NCI-H2171 (cell line): ENCODE measurements at places on chromosomes 1 and 21.

GRCh38 chr1:153494976-153495535 lies 34.6 kb upstream of the S100A7 start:
- peak; percentile 71 for DNase-seq

DNA sequence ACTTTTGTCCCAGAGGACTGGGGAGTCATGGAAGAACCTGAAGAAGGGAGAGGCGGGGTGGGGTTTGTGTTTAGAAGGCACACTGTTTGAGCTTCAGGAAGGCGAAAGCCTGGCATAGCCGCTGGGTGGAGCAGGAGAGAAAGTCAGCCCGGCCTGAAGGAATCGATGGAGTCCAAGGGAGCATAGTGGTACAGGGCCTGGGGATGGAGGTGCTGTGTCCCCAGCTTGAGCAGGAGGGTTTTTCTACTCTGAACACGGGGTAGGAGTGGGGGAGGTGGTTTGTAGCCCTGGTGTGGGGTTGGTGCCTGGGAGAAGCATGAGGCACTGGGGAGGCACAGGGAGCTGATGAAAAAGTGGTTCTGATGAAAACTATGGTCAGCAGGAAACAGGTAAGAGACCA lies 4.7 kb upstream of the CCDC24 start:
- DNase-seq, result no peak

GRCh38 chr1:13585612-13585991 lies 2.0 kb downstream of the PDPN start:
- no peak for DNase-seq

- DNase-seq, result no peak
Measured at GRCh38 chr1:183837062-183837461, 32.1 kb downstream of the RGL1 start.

- DNase-seq, result no peak
Measured at GRCh38 chr1:78536427-78536826, 45.7 kb downstream of the PTGFR start.

GRCh38 chr21:39632796-39633442 lies 20.2 kb downstream of the B3GALT5 start:
- no peak for DNase-seq

GRCh38 chr1:172172352-172172831 lies 248.1 kb upstream of the C1orf105 start:
- DNase-seq, result no peak

DNA sequence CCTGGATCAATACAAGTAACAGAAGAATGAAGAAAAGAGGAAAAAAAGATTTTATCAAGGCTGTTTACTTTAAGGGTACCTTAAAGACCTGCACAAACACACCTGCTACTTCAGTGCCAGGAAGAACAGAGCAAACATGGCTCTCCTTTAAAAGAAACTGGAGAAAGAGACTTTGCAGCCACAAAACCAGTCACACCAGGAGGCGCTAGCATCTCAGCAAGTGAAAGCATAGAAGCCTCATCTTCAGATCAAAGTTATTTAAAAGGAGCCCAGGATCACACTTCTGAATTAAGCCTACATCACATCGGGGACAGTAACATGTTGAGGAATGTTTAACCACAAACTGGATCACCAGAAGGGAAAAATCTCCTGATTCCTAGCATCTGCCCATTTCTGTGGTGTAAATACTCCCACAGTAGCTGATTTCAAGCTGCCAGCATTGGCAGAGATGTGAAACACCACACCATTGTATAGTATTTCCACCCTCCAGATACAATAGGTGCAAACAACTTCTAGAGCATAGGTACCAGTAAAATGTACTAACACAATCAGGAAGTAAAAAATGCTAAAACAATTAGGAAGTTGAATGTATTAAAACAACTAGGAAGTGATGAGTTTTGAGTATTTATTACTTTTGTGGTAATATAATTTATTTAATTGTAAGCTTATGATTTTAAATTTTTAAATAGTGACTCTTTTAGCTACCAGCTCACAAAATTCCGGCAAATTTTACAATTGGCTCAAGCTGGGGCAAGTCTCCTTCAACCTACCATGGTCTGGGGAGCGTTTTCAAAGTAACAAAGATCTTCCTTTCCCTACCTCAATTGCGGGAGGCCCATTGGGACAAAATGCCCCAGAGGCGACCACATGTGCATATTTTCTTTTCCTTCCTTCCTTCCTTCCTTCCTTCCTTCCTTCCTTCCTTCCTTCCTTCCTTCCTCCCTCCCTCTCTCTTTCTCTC lies 105.3 kb upstream of the CLDN14 start:
- DNase-seq, result no peak

GRCh38 chr1:94325377-94326302 lies 88.3 kb upstream of the ARHGAP29 start:
- DNase-seq, result no peak

DNA sequence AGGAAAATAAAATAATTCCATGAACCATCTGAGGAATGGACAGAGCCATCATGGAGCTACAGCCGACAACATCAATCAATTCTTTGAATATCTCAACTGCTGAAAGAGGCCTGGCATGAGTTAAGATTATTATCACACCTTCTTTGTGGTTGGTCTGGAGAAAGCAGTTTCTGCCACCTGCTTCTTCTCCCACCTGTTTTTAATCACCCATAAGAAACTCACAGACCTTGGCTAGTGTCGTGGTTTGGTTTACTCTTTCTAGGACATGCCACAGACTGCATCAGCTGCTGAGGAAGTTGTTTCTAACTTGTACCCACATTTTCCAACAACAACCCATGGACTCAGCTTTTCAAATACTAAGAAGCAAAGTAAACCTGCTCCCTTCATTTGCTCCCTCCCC lies 65.6 kb downstream of the NTPCR start:
- DNase-seq, result no peak

GRCh38 chr21:39601187-39601928 lies 11.4 kb upstream of the B3GALT5 start:
- no peak for DNase-seq

DNA sequence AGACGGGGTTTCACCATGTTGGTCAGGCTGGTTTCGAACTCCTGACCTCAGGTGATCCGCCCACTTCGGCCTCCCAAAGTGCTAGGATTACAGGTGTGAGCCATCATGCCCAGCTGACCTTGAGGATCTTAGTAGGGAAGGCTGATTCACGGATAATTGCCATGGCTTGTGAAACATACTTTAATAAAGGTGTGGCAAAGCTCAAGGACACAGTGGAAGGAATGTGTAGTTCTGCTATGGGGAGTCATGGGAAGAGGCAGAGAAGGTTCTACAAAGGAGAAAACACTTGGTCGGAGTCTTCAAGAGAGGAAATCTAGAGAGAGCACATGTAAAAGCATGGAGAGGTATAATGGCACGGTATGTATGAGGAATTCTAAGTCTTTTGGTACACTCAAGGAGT lies 12.7 kb upstream of the PTCH2 start:
- no peak for DNase-seq

DNA sequence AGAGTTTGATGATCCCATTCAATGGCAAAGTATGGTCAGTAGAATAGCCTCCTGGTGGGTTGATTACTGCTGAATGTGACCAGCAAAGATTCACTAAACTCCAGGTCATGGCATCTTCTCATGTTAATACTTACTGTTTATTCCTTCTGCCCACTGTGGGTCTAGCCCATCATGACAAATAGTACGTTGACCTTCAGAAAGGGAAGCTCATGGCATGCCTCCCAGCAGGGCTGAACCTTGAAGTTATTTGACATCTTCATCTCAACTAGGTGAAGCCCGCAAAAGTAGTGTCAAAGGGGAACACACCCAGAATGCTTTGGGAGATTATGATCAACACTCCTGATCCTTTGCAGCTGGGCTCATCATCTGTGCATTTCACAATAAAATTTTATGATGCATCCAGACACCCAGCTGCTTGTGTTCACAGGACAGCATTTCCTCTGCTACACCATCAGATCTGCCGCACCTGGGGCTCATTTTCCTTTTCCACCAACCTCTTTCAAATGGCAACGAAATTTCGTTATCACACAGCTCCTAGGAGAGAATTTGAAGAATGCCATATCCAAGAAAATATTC lies 49.6 kb downstream of the HLX start:
- DNase-seq, result no peak

GRCh38 chr21:42694751-42695696 lies 41.6 kb downstream of the PDE9A start:
- no peak for DNase-seq

- DNase-seq, result no peak
Measured at GRCh38 chr1:54506594-54506993, 41.4 kb upstream of the ACOT11 start.

DNA sequence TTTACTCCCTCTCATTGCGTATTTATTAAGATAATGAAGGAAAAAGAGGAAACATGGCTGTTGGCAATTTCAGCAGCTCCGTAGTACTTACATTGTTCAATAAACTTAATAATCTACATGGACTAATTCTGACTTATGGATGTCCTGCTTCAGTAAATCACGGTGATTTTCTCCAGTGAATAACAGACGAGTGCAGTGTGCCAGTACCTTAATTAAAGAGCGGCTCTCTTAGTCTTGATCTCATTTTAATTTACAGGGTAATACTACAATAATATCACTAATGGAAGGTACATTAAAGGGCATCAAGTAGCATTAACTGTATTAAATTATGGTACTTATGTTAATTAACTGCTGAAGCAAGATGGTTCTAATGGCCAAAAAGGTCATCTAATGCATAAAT lies 187.2 kb downstream of the NTNG1 start:
- no peak for DNase-seq

GRCh38 chr21:43667191-43667904 lies 8.0 kb downstream of the RRP1B start:
- no peak for DNase-seq

GRCh38 chr1:178973652-178974101 lies 52.0 kb upstream of the FAM20B start:
- peak; percentile 74 for DNase-seq

DNA sequence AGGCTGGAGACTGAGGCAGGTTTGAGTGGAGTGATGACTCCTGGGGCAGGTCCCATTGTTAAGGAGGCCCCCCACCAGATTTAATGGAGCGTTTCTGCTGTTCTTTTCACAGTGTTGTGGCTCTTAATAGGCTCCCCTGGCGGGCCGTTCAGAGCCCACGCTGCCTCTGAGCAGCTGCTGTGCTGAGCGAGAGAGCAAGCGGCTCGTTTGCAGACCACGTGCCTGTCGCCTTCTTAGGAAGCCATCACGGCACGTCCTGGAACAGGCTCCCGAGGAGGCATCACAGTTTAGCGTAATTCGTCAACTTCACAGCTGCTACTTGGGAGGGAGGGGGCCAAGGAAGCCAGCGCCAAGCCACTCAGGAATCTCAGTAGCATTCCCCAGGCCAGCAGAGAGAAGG lies 70.5 kb upstream of the CTTNBP2NL start:
- DNase-seq, result peak; percentile 58

GRCh38 chr1:156492591-156493080 lies 7.9 kb downstream of the MEF2D start:
- DNase-seq, result no peak

GRCh38 chr1:96842215-96842614 lies 120.6 kb downstream of the PTBP2 start:
- DNase-seq, result no peak

DNA sequence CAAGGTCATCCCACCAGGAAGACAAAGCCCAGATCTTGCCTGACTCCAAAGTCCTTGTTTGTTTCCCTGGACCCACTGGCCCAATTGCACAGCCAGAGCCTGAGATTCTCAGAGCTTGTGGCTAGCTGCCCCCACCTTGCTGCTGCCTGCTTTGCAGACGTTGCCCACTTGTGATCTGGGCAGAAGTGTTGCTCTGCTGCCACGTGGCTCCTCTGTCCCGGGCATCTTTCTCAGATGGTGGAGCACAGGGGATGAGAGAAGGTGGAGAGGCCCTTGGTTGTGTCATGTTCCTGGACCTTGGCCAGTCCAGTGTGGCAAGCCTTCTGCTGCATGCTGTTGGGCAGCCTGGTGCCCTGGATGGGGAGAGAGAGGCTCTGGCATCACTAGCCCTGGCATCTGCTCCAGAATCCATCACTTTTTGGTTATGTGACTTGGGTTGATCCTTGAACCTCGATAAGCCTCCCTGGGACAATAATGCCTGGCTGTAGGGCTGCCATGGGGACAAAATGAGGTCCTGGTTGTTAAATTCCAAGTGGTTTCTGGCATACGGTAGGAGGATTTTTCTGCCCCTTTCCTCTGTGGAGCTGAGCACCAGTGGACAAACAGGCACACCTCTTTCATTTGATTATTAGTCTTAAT lies 1.5 kb upstream of the NR0B2 start:
- DNase-seq, result no peak

- DNase-seq, result no peak
Measured at GRCh38 chr1:180917306-180918065, 4.8 kb downstream of the KIAA1614 start.

DNA sequence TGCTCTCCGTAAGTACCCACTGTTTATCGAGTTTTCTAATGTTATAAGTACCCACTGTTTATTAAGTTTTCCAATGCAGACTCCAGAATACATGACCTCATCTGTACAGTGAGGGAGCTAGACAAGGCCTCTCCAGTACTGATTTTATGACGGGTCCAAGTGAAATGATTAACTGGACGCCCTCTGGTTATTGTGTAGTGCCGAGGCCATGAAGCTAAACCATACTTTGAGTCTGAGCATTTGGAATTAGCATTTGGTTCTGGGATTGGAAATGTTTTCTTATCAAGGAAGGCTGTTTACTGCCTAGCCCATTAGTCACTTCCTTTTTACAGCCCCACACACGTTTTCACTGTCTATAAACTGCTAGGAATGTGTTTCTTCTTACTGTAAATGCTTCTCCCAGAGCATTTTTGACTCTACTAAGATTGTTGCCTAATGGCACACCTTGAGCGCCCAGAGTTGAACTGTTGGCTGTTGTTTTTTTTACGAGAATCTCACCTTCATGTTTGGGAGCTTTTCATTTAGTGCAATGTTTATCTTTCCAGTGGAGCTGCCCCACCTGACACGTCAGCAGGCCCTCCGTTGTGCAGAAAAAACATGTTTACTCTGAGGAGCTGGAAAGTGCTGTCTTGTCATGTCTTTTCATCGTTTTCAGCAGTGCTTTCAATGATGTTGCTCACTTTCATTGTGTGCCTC lies 26.9 kb downstream of the SPATA46 start:
- no peak for DNase-seq

DNA sequence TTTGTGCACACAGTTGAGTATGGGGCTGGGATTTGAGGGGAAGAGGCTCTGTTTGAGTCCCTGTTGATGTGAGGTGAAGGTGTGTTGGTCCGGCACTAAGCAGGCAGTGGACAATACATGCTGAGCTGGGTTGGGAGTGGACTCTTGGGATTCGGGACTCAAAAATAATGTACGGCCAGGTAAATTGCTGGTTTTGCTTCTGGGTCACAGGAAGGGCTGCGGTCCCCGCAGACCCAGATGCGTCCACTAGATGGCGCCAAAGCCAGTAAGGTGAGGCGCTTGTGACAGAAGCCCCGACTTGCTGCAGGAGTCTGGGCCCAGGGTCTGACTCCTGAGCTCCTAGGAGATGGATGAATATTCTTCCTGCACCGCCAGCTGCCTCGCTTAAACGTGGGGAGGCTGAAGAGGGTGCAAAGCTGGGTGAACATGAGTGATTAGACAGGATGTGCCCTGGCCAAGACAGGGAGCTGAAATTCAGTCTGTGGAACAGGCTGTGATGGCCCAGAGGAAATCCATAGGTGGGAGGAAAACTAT lies 61.4 kb downstream of the ACBD3 start:
- DNase-seq, result peak; percentile 70

- no peak for DNase-seq
Measured at GRCh38 chr1:44420535-44420934, 15.5 kb downstream of the RNF220 start.
